Effector CD8-positive, alpha-beta T cell (primary cell): ENCODE measurements at places on chromosomes 12 and 14.

DNA sequence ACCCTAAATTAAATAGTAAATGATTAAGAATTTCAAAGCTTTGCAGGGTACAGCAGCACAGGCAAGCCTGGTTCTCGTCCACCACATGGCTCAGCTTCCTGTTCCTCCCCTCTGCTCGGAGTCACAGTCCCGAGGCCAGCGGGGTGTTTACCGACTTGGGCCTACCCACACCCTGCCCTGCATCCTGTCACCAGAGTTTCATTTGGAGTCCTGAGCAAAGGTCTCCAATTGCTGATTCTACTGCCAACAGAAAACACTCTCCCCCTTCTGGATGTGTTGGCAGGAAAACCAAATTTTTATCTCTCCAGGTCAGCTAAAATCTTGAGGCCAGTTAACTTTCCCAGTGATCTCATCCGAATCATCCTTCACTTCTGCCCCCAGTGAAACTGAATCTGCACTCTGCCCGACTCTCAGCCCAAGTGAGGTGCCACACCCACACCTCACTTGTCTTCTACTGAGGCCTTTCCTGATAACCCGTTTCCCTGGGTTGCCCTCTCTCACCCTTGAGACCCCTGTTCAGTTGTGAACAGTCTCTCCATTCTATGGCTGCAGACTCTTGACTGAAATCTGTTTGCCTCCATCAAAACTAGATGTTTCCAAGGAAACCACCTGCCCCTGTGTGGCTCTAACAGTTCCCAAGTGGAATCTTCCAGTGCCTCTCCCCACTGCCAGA, 71.2 kb downstream of the VCPKMT start:
- no peak for DNase-seq

- no peak for DNase-seq
Observed at GRCh38 chr12:46065412-46066166, 75.2 kb upstream of the SCAF11 start.

- no peak for DNase-seq
Observed at GRCh38 chr12:26760657-26761293, 72.2 kb downstream of the ITPR2 start.

DNA sequence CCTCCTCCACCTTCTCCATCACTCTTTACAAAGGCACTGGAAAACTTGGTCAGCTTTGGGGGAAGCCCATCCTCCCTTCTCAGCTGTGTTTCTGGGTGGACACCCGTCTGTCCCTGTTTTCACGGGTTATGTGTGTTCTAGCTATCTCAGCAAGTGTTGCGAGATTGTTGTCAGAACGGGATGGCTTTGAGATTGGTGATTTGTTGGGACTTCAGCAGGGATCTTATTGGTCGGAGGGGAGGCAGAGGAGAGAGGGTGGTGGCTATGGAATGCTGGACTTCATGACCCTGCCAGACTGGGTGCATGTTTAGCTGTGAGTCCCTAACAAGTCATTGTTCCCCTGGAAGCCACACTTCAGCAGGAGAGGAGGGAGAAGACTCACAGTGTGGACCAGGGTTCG, 2.1 kb downstream of the USP5 start:
- DNase-seq: no peak

- DNase-seq: no peak
Observed at GRCh38 chr14:99026471-99026870, 245.5 kb downstream of the BCL11B start.

DNA sequence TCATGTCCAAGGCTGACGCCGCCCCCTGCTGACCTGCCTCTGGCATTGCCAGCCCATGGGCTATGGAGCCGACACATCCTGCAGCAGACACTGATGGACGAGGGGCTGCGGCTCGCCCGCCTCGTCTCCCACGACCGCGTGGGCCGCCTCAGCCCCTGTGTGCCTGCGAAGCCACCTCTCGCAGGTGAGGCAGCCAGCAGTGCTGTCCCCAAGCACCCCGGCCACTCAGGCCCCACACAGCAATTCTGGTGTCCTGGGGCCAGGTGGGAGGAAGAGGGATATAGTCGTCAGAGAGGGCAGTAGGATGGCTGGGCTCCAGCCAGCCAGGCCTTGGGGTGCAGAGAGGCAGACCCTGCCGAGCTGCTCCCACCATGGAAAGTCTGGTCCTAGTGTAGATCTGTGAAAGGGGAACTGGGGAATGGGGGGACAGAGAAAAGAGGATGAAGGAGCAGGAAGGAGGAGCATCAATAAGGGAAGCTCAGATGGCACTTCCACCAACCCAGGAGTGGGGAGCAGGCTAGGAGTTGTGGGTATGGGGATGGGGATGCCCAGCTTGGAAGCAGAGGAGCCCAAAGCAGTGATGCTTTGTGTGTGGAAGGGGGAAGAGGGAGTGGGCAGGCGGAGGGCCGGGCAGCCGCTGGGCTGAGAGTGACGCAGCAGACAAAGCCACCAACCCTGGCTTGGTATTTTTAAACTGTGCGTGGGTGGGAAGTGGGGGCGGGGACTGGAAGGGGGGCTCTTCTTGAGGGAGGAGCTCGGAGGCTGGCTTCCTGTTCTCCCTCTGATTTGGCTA, 4.7 kb downstream of the NAB2 start:
- DNase-seq: peak; percentile 71

DNA sequence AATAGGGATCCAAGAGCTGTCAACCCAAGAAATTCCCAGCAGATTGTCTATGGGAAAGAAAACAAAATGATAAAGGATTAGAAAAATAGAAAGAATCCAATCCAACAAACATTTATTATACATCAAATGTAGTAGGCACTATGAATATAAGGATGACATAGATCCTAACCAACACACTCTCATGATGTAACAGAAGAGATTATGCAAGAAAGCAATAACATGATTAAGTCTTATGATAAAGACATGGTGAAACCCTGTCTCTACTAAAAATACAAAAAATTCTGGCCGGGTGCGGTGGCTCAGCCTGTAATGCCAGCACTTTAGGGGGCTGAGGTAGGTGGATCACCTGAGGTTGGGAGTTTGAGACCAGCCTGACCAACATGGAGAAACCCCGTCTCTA, 2.7 kb downstream of the MED6 start:
- no peak for DNase-seq

DNA sequence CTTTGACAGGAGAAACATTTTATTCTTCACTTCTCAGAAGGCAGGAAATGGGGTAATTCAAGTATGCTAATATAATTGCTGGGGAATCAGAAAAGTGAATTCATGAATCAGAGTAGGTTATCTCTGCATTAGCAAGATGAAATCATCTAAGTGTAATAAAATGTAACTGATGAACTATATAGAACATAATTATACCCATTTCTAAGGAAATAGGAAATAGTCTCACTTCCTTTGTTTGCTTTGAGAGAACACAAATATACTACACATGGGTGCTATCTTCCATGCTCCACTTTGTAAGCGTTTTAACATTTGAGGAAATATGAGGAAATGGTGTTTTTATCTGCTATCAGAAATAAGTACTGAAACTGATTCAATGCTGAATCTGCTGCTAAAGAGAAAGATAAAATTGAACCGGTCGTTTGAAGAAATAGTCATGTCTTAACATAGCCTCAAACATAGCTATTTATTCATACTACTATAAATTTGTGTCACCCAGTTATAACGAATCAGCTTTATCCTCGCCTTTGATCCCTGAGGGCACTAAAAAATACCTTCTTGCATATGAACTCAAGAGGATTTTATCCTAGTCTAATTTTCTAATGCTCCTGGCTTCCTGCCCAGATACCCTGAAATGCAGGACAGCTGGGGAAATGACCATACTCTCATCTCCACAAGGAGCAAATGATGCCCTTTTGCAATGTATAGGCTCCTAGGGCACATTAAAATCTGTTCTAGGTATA, 696.0 kb downstream of the C12orf50 start:
- DNase-seq: no peak
